Activated T-helper 9 cell treated with anti-CD3 and anti-CD28 coated beads, Interleukin-2, amount 50 U/mL, for 16 hours (primary cell): ENCODE measurements at places on chromosomes 11 and 22.

DNA sequence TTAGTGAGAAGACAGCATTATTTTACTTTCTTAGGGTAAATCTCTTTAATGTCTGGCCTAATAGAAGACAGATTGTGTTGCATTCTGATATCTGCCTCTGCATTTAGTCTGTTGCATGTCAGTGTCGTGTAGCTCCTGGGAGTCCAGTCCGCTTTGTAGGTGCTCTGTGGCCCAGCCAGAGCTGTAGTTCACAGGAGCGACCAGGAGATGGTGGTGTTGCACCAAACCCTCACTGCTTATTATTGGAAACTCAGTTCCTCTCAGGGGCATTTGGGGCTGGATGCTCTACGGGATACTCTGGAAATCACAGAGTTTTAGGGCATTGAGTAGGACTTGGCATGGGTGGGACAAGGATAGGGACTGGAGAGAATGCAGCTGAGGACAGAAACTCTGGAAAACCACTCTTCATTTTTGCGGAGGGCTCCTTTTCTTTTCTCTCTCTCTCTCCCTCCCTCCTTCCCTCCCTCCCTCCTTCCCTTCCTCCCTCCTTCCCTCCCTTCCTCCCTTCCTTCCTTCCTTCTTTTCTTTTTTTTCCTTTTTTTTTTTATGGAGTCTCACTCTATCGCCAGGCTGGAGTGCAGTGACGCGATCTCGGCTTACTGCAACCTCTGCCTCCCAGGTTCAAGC, 21.7 kb downstream of the MIAT start:
- peak; percentile 55 for DNase-seq

GRCh38 chr11:12901874-12902481, 107.1 kb upstream of the RASSF10 start:
- no peak for DNase-seq

GRCh38 chr11:65613091-65613928, 711 bp downstream of the MAP3K11 start:
- no peak for DNase-seq

GRCh38 chr22:26550498-26551033, 38.3 kb upstream of the TFIP11 start:
- DNase-seq: no peak

- DNase-seq: no peak
These were observed 22.5 kb downstream of the ABTB2 start for GRCh38 chr11:34335331-34335730.

DNA sequence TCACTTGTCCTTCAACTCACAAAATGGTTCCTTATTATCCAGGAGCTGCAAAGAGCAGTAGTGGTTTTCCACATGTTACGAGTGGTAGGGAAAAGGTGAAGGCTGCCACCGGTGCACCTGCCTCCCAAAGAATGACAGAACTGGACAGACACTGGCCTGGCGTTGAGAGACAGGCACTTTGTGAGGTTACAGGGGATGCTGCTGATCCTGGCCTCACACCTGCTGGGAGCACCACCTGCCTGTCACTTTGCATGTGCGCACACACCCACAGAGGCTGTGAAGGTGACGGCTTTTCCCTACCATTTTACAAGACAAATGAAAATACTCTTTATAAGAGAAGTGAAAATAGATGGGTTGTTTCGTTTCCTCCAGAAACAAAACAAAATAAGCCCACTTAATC, 175.3 kb upstream of the B3GAT1 start:
- no peak for DNase-seq

DNA sequence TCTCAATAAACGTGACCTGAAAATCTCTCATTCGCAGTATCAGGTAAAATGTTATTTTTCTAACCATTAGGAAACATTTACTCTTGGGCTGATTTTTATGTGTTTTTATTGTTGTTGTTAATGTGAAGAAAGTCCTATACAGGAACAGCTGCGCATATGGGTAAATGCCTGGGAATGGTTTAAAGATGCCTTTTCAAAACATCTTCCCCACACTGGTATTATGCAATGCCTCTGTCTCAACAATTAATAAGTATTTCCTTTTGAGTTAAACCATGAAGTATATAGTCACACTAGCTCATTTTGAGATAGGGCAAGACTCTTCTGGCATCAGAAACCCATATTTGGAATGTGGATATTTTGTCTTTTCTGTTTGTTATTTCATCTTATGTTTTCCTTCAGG, 13.7 kb upstream of the LIN7C start:
- DNase-seq: no peak

DNA sequence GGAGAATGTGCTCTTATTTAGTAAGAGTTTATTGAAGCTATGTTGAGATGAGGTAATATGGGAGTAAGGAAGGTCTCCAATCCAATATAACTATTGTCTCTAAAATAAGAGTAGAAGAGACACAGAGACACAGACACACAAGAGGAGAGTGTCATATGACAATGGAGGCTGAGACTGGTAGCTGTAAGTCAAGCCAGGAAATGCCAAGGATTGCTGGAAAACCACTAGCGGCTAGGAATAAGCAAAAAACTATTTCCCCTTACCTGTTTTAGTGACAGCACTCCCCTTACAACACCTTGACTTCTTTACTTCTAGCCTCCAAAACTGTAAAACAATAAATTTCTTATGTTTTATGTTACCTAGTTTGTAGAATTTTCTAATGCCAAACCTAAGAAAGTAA, 1652.8 kb downstream of the LRRC4C start:
- DNase-seq: no peak

- no peak for DNase-seq
These were observed 107.6 kb downstream of the TRPC6 start for GRCh38 chr11:101476191-101476590.
